ENCODE measurements at places on chromosomes 4 and X.

DNA sequence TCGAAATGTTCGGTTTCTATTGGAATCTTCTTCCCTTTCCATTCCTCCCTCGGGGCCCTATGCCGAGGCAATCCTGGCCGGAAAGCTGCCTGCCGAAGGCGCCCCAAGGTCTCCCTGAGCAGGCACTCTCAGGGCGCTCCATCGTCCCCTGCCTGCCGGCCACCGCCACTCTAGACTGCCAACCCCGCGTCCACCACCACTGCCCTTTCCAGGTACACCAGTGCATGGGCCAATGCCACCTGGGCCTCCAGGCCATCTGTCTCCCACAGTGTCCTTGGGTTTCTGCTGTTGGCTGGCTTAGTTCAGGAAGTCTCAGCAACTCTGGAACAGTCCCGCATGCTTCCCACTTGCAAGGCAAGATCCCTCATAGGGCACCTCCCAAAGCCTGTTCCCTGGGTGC lies 14.6 kb downstream of the CTAG1A start:
- DNase-seq = no peak

- no peak for DNase-seq
These were observed 66.2 kb upstream of the GRID2 start for GRCh38 chr4:92237559-92237958.

- DNase-seq = no peak
These were observed 79.3 kb downstream of the TEX13C start for GRCh38 chrX:125398959-125399440.

GRCh38 chrX:31124536-31124935 lies 52.7 kb upstream of the FTHL17 start:
- DNase-seq = no peak

- DNase-seq = no peak
These were observed 14.5 kb downstream of the OTUD5 start for GRCh38 chrX:48942895-48943294.

- DNase-seq = no peak
These were observed 1.7 kb downstream of the ARAF start for GRCh38 chrX:47562615-47563243.

DNA sequence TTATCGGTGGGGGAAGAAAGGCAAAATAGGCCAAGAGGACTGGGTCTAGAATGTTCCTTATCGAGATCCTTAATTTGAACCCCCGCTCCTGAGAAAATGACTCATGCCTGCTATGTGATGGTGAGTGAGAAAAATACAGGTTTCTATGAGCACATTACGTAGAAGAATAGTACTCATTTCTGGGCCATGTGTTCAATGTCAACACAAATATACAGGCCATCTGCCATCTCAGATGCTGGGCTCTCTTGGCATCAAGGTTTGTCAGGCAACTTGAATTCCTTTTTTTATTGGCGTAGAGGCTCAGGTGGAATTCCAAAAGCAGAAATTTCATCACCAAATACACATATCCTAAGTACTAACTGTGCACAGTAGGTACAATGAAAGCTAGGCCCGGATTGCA lies 81.4 kb upstream of the TRIM2 start:
- no peak for DNase-seq

DNA sequence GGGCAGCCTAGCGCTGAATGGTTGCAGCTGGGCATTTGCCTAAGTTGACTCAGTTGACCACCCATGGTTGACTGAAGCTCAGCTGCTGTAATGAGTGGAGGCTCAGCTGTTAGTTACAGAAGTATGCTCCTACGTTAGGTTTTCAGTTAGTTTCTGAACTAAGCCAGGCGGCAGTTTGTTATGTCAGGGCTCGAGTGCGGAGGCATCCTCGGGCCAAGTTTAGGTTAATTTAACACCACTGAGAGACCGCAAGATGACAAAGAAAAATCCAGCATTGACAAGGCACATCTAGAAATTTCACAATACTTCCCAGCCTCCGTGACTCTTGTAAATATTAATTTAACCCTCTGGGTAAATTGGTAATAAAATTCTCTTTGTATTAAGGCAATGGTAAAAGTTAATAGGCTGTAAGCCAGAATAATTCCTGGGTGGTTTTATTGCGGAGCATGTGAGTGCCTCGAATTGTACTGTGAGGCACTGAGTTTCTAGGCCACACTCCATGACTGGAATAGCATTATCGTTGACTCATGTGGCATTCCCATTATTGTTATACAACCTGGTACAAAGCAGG lies 33.1 kb upstream of the CDKN2AIP start:
- DNase-seq = no peak

GRCh38 chr4:181770971-181771370 lies 472.2 kb upstream of the TENM3 start:
- no peak for DNase-seq

DNA sequence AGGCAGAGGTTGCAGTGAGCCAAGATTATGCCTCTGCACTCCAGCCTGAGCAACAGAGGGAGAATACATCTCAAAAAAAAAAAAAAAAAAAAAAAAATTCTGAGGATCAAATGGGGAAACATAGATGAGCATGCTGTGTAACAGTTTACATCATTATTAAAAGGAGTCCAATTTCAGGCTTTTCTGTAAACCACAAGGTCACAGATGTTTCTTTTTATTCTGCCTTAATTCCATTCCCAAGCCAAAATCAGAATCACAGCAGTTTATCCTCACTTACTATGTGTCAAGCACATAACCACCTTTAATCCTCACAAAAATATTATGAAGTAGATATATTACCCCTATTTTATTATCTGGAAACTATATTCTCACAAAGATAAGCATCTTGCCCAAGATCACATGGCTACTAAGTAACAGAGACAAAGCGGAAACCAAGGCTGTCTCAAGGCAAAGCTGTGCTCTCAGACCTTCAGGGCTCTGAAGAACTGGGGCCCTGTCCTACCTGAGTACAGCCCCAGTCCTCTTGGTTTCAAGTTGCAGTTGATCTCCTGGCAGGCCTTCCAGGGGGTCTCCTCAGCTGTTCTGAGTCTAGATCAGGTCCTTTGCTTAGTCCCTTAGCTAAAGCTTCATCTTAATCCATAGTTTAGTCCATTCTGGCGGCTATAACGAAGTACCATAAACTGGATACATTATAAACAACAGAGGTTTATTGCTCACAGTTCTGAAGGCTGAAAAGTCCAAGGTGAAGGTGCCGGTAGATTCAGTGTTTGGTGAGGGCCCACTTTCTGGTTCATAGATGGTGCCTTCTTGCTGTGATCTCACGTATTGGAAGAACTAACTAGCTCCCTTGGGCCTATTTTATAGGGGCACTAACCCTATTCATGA lies 141.3 kb downstream of the PALLD start:
- DNase-seq = no peak

GRCh38 chrX:1500701-1501624 lies 36.0 kb downstream of the P2RY8 start:
- DNase-seq = no peak

GRCh38 chrX:47187106-47187677 lies 6.4 kb upstream of the UBA1 start:
- DNase-seq = no peak

DNA sequence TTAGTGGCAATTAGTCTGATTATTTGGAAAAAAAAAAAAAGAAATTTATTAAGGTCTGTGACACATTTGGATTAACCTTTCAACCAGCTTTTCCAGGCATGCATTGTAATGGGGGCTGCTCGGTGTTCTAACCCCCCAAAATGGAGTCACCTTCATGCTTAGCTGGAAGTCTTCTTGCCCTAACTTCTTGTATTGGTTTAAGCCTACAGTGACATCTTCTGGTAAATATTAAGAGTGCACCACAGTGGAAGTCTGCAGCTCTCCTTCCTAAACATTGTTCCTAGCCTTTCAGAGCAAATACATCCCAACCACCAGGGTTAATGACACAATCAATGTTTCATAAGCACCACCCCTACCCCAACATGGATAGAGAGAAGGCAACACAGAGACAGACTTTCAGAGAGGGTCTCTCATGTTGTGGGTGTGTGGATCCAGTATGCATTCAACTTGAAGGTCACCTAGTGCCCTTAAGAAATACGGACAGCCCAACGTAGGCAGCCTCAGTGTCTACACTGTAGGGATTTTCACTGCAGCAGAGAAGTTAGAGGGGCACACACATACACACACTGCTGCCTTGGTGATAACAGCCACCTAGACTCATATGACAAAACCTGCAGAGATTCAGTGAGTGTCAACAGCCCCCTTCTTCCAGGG lies 142.9 kb upstream of the MBNL3 start:
- DNase-seq = no peak

DNA sequence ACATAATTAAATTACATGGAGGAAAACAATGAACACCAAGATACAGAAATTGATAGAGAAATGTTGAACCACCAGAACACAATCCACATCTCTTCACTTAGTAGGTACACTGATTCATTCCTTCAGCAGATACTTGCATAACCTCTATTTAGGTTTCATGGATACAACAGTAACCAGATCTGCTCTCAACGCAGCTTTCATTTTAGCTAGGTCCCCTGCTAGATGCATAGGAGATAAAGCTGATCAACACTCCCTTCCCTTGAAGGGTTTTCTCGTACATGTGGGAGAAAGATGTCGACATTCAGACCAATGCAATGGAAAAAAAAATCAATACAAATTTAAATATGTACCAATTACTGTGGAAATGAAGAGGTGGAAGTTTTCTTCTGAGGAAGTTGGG lies 37.3 kb downstream of the UNC5C start:
- no peak for DNase-seq

GRCh38 chr4:13783800-13784411 lies 156.4 kb upstream of the BOD1L1 start:
- no peak for DNase-seq

GRCh38 chr4:167238226-167238625 lies 3.9 kb upstream of the SPOCK3 start:
- no peak for DNase-seq

DNA sequence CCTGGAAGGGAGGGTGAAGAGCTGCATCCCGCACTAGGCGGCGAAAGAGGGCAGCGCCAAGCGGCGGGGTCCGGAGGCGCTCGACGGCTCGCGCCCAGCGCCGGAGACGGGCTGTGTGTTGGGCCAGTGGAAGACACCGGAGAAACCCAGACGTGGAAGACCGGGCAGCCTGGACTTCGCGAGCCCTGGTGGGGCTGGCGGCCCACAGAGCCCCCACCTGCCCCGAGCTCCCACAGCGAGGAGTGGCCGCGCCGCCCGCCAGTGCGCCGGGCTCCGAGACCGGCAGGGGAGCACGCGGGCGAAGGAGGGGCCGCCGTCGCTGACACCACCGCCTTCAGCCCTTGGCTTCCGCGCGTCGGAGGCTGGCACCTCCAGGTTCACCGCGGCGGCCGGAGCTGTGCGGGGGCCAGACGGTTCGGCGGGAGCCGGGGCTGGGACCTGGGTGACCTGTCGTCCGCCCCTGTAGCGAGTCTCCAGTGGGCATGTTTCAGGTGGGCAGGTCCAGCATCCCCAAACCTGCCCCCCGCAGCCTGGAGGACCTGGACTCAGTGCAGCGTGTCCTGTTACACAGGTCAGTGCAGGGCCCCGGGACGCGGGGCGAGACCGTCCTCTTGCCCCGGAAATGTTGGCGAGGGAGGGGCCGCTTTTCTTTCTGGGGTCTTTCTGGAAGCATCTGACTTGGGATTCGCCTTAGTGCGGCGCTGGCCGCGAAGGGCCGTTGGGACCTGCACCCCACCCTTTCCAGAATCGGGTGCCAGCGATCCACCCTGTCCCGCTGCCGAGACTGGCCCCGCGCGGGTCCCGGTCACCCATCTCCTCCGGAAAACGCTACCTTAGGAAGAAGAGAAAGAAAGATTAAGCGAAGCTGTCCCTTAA lies 9.6 kb upstream of the INTU start:
- no peak for DNase-seq

- DNase-seq = no peak
These were observed 221.5 kb downstream of the PCDH18 start for GRCh38 chr4:137310593-137311490.

DNA sequence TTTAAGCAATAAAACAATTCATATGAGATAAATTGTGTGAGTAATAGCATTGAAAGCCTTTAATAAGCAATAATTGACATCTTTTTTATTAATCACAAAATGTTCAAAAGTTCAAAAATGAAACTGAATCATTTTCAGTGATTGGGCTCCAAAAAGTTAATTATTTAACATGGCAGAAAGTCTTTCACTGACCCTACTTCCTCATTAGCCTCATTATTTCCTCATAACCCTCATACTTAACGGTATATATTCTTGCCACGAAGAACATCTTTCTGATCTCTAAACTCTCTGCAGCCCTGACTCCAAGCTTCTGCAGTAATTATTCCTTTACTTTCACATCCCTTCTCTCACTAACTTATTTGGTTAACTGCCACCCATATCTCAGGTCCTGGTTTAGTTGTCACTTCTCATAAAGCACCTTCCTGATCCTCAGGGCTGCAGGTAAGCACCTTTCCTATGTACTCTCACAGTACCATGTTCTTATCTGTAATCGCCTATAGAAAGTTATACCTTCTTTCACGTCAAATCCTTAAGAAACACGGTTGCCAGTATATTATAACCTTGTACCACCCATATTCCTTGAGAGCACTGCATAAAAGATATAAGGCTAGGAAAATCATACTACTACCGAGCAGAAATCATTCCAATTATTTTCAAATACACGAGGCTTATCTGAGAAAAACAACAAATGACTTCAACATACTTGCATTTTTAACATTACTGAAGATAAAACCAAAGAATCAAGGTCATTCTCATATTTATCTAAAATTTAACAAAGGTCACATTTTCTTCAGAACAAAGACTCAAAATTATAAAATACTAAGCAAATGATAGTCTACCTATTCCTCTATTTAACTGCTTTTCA lies 72.2 kb downstream of the PPP3CA start:
- no peak for DNase-seq

DNA sequence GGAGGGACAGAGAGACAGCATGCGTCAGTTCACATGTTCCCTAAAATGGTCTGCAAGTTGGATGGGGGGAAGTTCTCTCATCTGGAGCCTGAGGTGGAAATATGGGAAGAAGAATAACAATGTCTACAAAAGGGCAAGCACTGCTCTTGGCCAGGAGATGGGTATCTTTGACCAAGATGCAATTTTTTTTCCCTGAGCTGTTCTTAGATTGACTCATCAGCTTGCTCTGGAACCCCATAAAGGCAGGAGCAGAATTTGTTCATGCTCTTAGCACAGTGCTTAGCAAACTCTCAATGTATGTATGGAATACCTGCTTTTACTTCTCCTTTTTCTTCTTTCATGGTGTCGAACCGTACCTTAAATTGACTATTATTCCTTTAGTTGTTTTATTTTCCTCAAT lies 90.5 kb upstream of the ZNF827 start:
- DNase-seq = no peak

Measured in stimulated activated CD4-positive, alpha-beta T cell treated with anti-CD3 and anti-CD28 coated beads, Interleukin-1b, Interleukin-23, amount 100 ng/mL, for 1 hour (primary cell).